ENCODE measurements at places on chromosomes 6 and 20.
A peak's percentile ranks its signal among the peaks of the same experiment; 100 is the strongest.

GRCh38 chr6:170313716-170314295 is 7.2 kb downstream of the FAM120B start:
- DNase-seq, result no peak

DNA sequence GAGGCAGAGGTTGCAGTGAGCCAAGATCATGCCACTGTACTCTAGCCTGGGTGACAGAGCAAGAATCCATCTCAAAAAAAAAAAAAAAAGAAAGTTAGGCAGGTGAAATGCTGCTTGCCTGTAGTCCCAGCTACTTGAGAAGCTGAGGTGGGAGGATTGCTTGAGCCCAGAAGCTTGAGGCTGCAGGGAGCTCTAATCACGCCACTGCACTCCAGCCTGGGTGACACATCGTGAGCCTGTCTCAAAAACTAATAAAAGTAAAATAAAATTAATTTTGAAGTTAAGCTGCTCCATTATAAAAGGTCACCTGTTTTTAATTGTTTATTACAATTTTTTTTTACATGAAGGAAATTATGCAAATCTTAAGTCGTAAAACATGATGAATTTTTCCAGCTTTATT is 23.2 kb upstream of the SAMHD1 start:
- DNase-seq, result peak; percentile 22

- no peak for DNase-seq
Observed at GRCh38 chr6:2480267-2480966, 235.0 kb upstream of the GMDS start.

DNA sequence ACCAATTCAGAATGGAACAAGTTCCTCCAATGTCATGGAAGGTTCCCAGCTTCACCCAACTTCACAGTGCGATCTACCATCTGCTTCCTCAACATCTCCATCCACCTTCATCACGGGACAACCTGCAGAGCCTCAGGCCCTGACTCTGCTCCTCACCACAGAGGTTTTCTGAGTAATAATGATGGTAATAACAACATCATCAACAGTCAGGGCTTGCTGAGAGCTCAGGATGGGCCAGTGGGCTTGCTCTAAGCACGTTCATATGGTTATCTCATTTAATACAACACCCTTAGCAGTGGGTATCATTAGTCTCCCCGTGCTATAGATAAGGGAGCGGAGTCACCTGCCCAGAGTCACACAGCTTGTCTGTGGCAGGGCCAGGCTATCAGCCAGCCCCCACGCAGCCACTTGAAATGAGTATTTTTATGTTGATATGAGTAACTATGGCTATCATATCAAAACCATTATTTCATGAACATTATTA is 38.6 kb downstream of the PREX1 start:
- DNase-seq, result no peak

DNA sequence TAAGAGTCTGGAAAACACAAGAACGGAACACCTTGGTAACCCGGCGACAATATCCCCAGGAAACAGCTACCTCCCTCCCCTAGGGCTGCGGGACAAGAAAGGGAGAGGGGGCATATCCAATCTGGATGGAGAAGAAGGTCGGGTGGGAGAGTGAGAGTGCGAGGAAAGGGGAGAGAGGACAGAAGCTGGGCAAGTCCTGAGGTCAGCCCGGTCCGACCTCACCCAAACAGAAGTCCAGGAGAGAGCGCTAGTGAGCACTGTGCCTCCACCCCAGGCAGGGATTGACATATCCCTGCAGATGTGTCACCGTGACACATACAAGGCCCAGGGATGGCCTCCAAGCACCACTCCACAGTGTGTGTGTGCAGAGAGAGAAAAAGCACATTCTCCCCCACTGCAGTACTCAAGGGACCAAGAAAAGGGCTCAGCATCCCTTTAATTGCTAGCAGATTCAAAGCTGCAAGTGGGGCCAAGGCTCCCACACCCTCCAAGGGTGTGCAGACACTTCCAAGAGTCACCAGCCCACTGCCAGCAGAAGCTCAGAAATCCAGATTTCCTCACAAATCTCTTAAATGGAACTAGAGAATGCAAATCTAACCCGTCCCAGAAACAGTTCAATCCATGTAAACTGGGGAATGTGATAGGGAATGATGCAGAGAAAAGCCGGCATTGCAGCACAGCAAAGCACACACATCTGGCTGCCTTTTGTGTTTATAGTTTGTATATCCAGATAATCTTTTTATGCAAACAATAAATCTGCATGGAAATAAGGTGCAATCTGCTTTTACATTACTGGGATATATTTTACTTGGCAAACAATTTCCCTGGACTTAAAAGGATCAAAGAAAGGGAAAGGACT is 3.1 kb downstream of the PXDC1 start:
- DNase-seq, result no peak

GRCh38 chr20:19885939-19886660 is 128.0 kb downstream of the RIN2 start:
- DNase-seq, result no peak

- no peak for DNase-seq
Observed at GRCh38 chr6:82251942-82252341, 4.4 kb upstream of the IBTK start.

GRCh38 chr20:13418263-13419229 is 197.5 kb downstream of the ISM1 start:
- DNase-seq, result no peak

- DNase-seq, result no peak
Observed at GRCh38 chr20:6213311-6213710, 90.5 kb upstream of the FERMT1 start.

DNA sequence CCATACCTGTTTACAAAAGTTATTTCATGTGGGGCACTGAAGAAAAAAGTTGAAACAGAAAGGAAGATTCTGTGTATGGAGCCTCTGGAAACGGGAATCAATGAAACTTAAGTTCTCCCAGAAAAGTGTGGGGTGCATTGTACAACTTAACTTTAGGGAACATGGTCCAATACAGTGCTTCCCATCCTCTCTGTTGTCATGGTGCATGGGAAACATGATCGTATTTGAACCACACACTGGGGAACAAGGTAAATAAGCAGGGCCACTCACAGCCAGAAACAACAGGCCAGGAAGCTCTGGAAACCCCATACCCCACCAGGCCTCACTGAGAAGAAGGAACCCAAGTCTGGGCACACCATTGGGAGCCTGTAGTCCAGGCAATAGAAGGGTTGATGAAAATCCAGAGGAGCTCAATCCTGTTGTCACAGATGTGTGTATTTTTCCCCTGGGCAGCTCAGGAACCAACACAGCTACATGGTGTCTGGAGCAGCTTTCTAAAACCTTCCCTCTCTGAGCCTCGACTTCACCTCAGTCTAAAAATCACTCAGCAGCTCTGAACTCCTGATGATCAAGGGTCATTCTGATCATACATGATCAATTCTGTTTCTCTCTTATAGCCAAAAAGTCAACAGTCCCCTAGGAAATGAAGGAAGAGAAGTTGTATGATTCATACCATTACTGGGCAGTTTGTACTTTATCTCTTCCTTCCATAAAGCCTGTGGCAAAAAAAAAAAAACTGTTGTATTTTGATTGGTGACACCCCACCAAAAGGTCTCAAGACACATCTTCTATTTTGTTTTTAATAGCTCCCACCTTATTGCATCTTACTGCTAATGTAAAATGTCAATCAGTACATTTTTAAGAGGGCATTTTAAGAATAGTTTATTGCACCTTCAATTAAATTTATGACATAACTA is 198.5 kb upstream of the TAB2 start:
- DNase-seq, result no peak

DNA sequence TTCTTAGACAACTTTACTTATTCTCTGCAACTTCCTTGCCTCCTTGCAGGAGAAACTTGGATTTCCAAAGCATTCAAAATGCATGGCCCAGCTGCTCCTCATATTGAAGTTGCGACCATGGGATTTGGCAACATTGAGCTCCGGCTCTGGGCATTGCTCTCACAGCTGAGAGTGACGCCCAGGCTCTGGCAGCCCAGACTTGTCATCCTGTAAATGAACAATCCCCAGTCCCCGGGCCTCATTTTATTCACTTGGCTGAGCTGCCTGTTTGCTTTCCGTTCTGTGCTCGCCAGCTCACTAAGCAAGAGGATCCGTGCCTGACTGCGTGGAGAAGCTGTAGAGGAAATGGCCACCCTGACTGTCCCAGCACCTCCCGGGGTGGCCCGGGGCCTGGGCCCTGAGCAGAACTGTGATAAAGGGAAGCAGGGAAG is 119.5 kb upstream of the CD93 start:
- DNase-seq, result no peak

GRCh38 chr6:101126501-101126900 is 245.4 kb upstream of the ASCC3 start:
- no peak for DNase-seq

- DNase-seq, result no peak
Observed at GRCh38 chr6:170116636-170117035, 174.2 kb downstream of the DLL1 start.

DNA sequence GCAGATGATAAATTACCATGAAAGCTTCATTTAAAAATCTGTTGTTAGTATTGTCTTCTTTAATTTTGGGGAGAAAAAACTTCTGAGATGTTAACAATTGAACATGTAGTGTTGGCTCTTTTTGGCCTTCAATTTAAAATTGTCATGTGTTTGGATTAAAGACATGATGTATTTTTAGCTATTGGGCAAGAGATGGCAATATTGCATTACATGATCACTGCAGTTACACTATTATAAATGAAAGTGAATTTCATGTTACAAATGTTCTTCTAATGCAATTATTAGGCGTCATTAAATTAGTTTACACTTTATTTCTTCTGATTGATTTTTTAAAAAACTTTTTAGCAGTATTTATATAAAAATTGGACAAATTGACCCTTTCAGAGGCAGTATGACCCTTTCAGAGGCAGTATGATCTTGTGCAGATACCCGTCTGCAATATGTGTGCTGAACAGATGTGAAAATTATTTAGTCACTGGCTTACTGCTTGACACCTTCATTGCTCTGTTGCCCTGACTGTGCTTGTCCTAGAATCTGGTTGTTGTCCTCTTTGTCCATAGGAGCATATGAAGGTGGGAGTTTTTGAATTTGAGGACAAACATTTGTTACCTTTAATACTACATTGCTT is 25.8 kb downstream of the CDKAL1 start:
- DNase-seq, result no peak

DNA sequence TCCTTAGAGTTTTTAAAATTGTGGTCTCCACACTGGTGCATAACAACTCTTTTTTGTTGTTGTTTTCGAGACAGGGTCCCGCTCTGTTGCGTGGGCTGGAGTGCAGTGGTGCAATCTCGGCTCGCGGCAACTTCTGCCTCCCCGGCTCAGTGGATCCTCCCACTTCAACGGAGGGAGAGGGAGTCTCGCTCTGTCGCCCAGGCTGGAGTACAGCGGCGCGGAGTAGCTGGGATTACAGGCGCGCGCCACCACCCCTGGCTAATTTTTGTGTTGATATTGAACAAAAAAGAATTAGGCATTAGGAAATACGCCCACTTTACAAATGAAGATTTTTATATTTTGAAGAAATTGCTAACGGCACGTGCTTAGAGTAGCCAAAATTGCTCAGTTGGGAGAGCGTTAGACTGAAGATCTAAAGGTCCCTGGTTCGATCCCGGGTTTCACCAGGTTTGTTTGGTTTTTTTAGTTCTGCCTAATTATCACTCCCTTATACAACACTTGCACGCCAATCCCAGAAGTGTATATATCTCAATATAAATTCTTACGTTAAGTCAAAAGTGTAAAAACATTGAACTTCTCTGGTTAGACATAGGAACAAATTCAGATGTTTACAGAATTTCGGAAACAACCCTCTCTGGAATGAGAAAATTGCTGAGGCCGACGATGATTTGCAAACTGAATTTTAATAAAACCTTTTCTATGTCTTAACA is 159.6 kb downstream of the TRIM27 start:
- no peak for DNase-seq

DNA sequence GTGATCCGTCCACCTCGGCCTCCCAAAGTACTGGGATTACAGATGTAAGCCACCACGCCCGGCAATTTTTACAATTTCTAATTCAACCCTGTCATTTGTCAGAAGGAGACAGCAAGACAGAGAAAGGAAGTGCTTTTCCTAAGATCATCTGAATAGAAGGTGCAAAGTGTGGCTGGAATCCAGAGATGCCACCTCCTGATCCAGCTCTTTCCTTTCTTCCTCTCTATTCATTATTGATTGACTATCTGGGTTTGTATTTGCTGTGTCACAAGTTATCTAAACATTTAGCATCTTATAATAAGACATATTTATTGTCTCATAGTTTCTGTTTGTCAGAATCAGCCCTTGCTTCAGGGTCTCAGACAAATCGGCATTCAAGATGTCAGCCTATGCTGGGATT is 217.7 kb downstream of the BCAS1 start:
- DNase-seq, result no peak

DNA sequence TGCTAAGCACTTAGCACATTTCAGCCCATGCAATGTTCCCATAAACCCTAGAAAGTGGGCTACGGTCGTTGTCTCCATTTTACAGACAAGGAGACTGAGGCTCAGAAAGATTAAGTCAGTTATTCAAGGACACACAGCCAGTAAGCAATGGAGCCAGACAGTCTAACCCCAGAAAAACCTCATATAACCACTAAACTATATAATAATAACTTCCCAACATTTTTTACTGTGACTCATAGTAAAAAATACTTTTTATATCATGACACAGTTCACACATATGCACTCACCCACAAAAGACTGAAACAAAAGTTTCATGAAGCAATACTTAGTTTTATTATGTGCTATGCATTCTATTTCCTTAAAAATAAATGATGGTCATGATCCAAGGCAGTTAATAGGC is 66.2 kb upstream of the EYA2 start:
- DNase-seq, result no peak

DNA sequence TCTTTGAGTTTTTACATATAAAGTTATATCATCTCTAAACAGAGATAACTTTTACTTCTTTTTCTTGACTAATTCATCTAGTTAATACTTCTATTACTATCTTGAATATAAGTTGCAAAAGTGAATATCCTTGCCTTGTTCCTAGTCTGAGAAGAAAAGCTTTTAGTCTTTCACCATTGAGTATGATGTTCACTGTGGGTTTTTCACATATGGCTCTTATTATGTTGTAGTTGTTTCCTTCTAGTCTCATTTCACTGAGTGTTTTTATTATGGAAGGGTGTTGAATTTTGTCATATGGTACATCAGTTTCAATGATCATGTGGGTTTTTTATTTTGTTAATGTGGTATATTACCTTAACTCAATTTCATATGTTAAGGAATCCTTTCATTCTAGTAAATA is 488.3 kb downstream of the COL12A1 start:
- no peak for DNase-seq
